ENCODE measurements at places on chromosomes 3 and 15.

GRCh38 chr3:18586076-18586475 lies 160.9 kb upstream of the SATB1 start:
- DNase-seq = no peak

DNA sequence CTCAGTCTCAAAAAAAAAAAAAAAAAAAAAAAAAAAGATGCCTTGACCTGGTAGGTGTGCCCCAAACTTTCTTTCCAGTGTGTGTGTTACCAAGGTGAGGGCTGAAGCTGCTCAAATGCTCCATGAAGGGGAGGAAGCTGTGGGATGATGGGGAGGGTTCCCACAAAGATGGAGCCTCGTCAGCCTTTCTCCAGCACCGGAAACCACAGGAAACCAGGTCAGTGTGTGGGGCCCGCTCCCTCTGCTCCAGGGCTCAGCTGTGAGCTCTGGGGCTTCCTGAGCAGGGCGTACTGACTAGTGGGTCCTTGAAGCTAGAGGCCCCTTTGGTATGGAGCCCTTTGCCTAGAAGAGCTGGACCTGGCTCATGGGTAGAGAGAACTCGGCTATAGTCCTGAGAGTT lies 681 bp upstream of the IL17RE start:
- no peak for DNase-seq

GRCh38 chr3:20074226-20075063 lies 34.2 kb downstream of the KAT2B start:
- DNase-seq = no peak

GRCh38 chr3:50138266-50139200 lies 16.6 kb upstream of the SEMA3F start:
- no peak for DNase-seq

DNA sequence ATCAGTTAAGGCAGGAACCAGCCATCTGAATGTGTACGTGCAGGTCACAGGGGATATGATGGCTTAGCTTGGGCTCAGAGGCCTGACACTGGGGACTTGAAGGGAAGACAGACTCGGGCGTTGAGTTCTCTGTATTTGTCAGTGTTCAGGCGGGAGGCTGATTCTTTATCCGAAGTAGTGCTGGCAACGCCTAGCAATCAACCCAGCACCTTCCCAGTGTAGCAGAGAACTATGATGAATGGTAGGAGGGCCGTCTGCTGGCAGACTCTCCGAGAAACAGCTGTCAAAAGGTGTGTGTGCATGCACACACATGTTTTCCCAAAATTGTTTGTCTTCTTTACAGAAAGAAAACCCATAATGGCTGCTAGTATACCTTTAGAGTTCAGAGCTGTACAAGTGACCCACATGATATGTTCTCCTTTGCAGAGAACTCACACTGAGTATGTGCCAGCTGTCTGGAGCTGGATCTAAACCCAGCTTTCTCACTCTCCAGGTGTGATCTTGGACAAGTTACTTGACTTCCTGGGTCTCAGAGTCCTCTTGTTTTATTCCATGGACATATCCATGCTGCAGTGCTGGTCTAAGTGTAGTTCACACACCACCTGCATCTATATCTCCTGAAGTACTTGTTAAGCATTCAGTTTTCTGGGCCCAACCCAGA lies 74.5 kb upstream of the LARS2 start:
- DNase-seq = no peak

DNA sequence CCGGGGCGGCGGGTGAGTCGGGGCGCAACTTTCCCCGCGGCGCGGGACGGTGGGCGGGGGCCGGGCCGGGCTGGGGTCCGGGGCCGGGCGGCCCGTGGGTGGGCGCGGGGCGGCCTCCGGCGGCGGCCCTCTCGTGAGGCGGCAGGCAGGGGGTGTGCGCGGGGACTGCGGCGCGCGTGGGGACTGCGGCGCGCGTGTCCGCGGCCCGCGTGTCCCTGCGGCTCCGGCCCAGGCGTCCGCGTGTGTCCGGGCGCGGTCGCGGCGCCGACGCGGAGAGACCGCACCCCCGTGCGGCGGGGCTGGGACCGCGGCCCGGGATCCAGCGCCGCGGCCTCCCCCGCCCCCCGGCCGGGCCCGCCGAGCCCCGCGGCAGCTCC lies 349 bp downstream of the PLXNA1 start:
- DNase-seq = no peak
